ENCODE measurements at places on chromosomes 1 and 21.

GRCh38 chr1:64046891-64047290, 156.5 kb upstream of the UBE2U start:
- DNase-seq = no peak

- no peak for DNase-seq
Observed at GRCh38 chr1:57603696-57604095, 179.8 kb upstream of the DAB1 start.

DNA sequence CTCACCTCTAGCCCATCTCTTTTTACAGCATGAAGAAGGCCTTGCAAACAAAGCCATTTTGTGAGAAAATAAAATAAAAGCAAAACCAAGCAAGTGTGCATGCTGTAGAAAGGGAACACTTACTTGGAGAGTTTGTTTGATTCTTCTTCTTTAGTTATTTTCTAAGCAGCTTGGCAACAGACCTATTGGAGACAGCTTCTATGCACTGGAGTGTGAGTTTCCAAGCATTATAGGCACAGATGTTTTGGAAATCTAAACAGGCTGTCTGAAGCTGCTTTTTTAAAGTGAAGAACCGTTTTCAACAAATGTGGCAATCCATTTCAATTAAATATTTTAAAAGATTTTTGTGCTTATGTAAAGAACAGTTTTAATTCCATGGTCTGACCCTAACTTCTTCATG, 76.6 kb downstream of the NGF start:
- DNase-seq = no peak

- no peak for DNase-seq
Observed at GRCh38 chr1:10961300-10961833, 51.1 kb upstream of the TARDBP start.

GRCh38 chr21:24428591-24429199, 1178.6 kb downstream of the MRPL39 start:
- DNase-seq = no peak

DNA sequence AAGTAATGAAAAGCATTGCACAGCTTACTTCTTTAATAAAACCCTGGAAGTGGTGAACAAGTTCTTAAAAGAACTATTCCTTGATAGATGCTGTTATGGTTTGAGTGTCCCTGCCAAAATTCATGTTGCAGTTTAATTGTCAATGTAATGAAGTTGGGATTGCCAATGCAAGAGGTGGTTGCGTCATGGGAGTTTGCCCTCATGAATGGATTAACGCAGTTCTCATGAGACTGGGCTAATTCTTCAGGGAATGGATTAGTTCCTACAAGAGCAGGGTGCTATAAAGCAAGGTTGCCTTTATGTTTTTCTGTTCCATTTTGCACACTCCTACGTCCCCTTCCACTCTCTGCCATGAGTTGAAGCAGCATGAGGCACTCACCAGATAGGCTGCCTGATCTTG, 446.7 kb upstream of the B3GALT2 start:
- DNase-seq = no peak

GRCh38 chr1:241666419-241666818, 14.3 kb downstream of the WDR64 start:
- DNase-seq = no peak

DNA sequence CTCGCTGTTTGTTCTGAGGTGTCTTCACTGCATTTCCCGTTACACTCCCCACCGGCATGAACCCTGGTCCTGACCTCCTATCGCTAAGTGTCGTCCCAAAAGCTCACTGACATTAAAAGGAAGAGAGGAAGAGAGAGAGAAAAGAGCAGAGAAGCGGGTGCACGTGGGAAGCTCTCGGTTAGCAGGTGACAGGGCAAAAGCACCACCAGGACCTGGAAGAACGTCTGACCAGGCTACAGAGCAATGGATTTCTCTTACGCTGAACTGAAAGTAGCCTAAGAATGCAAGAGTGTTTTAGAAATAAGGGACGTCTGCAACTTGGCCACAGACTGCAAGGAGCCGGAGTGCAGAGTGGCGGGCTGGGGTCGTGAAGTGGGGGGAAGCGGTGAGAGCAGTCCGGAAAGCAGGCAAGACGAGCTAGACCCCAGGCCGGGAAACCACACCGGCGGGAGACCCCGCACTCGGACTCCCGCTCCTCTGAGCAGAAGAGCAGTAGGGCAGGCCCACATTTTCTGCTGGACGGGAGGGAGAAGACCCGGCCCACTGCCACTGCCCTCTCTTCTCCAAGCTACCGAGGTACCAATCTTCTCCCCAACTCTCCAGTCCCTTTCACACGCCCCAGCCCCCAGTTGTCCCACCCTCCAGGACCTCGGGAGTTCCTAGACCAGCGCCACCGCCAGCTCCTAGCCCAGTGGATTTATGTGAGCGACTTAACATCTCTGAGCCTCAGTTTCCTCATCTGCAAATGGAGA, 8.3 kb upstream of the MPZL1 start:
- no peak for DNase-seq

- no peak for DNase-seq
Observed at GRCh38 chr1:93374334-93375106, 28.8 kb downstream of the DR1 start.

GRCh38 chr1:236489710-236490377, 33.9 kb upstream of the LGALS8 start:
- DNase-seq = peak; percentile 50
